Skin of body (tissue), 3 donors: ENCODE measurements at places on chromosomes 11 and 22.

DNA sequence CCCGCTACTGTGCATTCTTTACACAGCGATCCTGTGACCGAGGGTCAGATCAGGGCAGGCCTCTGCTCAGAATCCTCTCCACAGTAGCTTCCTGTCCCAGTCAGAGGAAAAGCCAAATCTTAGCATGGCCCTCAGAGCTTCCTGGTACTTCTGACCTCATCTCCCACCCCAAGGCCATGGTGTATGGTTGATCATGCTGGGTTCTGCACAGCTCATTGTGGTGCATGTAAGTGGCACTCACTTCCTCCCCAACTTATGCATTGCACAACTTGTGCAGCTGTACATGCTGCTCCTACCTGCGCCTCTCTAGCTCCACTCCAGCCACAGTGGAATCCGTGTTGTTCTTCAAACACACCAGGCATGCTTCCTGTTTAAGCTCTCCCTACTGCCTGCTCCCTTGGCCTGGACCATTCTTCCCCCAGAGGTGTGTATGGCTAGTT, 20.3 kb downstream of the BMAL1 start:
- DNase-seq: no peak

GRCh38 chr22:44085743-44086270, 61.7 kb downstream of the PARVB start:
- peak; percentile 87 for DNase-seq

DNA sequence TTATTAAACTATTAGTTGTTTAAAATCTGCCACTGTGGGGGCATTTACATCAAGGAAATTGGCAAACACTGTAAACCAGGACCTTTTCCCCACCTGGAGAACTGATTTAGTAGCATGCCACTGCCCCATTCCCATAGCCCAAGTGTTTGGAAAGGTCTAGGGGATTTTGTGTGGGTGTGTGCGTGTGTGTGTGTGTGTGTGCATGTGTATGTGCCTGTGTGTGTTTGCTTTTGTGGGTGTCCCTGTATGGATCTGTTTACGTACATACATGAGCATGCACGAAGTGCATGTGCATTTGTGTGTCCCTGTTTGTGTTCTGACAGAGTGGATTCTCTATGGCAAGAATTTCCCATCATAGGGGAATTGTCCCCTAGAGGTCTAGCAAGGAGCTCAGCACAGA, 62.7 kb upstream of the LMO1 start:
- DNase-seq: no peak

DNA sequence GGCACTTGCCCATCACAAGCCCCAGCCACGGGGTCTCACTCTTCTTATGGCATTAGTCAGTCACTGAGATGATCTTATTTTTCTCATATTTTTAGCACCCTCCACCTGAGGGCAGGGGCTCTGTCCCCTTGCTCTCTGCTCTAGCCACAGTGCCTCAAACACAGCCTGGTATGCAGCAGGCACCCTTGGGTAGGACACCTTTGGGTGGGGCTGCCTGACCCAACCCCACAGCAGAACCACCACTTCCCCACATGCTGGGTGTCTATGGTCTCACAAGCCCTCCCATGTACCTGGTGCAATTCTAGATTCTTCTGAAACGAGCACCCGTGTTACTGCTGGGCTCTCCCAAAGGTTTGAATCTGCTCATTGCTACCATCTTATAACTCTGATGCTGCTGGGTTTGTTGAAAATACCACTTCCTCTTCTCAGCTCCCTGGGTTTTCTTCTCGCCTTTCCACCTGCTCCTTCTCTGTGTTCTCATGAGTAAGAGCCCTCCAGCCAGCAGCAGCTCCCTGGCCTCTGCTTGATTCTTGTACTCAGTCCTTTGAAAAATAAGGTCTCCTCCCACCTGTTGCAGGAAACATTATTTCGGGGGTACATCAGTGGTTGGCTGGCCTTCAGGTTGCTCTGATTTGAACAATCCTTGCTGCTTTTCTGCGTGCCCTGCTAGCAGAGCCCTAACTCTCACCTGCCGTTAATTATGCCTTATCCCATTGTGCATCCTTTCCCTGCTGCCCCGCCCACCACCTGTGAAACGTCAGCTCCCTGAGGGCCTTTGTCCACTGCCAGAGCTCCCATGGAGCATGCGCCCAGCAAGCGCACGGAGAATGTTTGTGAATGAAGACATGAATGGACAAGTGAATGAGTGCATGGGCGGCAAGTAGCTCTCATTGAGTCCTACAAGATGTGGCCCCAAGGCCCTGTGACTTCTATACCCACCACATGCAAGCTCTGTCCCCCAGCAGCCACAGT, 1181.6 kb downstream of the TBC1D22A start:
- DNase-seq: no peak

DNA sequence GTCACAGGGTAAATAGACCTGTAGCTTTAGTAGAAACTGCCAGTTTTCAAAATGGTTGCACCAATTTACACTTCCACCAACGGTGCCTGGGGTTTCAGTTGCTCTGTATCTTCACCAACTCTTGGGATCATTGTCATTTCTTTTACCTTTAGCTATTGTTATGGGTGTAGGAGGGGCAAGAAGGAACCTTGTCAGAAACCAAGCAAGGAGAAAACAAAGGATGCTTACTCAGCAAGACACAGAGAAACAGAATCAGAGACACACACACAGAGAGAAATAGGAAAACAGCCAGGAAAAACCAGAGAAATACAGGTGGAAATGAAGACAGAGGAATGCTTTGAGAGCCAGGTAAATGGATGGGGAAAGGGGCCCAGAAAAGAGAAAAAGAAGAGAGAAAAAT, 367.6 kb downstream of the MIAT start:
- DNase-seq: no peak

DNA sequence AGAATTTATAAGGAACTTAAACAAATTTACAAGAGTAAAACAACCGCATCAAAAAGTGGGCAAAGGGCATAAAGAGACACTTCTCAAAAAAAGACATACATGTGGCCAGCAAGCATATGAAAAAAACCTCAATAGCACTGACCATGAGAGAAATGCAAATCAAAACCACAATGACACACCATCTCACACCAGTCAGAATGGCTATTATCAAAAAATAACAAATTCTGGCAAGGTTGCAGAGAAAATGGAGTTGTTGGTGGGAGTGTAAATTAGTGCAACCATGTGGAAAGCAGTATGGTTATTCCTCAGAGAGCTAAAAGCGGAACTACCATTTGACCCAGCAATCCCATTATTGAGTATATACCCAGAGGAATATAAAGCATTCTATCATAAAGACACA, 866.8 kb upstream of the TENM4 start:
- no peak for DNase-seq

- peak; percentile 21 for DNase-seq
Measured at GRCh38 chr22:20205964-20206708, 55.3 kb upstream of the CCDC188 start.

- DNase-seq: no peak
Measured at GRCh38 chr11:19650467-19650866, 62.2 kb upstream of the NAV2 start.

GRCh38 chr11:3198815-3199214, 19.8 kb downstream of the MRGPRG start:
- no peak for DNase-seq

DNA sequence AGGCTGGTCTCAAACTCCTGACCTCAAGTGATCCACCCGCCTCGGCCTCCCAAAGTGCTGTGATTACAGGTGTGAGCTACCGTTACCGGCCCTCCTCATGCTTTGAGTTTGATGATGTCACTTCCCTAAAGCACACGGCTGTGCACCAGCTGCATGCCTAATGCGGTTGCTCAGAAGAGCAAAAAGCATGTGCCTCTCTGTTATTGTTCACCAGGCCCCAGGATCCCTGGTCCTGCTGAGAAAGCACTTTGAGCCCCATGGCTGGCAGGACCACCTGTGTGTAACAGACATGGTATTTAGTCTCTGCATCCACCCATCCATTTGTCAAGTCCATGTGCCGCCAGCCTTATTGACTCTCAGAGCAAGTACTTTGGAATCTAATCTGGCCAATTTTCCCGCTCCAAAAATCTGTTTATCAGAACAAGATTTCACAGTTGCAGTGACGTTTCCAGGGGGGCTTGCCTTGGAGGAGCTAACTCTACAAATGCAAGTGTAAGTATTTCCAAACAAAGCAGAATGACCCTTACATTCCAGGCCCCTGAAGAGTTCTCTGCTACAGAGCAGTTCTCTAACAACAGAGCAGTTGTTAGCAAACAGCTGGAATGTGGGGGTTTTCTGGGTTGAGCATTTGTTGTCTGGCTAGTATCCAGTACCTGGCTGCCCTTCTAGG, 89.4 kb downstream of the LDLRAD3 start:
- DNase-seq: no peak

DNA sequence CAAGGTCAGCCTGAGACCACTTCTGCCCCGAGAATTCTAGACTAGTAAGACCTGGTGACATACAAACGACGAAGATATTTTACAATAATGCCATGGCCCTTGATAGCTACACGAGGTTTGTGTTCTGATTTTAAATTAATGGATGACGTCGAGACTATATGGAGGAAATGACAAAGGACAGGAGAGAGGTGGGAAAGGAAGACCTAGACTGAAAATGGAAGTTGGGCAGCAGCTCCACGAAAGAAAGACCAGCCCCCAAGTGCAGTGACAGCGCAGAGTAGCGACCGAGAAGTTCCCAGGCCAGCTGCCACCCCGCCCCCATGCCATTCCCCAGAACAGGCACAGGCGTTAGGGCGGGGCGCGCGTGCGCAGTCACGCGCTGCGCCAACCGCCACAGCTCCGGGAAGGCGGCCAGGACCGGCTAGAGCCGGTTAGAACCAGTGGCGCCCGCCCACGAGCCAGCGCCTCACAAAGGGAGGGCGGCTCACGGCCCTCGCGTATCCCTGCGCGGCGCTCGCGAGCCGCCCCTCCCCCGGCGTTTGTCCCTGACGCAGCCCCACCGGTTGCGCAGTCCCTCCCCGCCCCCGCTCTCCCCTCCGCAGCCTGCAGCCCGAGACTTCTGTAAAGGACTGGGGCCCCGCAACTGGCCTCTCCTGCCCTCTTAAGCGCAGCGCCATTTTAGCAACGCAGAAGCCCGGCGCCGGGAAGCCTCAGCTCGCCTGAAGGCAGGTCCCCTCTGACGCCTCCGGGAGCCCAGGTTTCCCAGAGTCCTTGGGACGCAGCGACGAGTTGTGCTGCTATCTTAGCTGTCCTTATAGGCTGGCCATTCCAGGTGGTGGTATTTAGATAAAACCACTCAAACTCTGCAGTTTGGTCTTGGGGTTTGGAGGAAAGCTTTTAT, 1.5 kb upstream of the MALAT1 start:
- DNase-seq: peak; percentile 98

GRCh38 chr11:36622431-36623136, 24.5 kb upstream of the RAG2 start:
- peak; percentile 58 for DNase-seq

DNA sequence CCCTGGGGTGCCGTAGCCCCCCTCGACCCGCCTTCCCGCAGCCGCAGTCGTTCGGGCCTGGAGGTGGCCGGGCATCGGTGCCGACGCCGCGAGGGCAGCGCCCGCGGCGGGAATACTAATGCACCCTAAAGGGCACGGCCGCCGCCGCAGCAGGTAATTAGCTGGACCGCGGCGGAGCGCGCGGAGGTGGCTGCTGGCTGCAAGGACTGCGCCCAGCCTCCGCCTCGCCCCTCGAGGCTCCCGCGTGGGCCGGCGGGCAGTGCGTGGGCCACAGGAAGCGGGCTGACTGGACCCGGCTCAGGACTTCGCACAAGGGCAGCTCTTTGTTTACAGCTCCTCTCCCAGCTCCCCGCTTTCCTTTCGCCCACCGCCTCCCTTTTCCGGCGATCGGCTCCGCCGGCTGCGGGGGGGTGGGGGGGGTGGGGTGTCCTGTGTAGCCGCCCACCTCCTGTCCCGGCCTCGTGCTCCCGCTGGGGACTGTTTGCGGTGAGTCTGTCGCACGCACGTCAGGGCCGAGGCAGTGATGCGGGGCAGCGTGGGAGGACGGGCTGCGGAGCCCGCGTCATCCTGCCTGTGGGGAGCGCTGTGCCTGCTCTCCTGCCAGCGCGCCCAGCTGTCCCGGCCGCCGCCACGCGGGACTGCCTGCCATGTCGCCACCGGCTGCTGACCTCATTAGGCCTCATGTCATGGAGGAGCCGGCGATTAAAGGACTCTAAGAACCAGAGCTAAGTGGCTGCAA, 53.2 kb downstream of the GRIK4 start:
- no peak for DNase-seq
